ENCODE measurements at places on chromosomes 5 and 9.

DNA sequence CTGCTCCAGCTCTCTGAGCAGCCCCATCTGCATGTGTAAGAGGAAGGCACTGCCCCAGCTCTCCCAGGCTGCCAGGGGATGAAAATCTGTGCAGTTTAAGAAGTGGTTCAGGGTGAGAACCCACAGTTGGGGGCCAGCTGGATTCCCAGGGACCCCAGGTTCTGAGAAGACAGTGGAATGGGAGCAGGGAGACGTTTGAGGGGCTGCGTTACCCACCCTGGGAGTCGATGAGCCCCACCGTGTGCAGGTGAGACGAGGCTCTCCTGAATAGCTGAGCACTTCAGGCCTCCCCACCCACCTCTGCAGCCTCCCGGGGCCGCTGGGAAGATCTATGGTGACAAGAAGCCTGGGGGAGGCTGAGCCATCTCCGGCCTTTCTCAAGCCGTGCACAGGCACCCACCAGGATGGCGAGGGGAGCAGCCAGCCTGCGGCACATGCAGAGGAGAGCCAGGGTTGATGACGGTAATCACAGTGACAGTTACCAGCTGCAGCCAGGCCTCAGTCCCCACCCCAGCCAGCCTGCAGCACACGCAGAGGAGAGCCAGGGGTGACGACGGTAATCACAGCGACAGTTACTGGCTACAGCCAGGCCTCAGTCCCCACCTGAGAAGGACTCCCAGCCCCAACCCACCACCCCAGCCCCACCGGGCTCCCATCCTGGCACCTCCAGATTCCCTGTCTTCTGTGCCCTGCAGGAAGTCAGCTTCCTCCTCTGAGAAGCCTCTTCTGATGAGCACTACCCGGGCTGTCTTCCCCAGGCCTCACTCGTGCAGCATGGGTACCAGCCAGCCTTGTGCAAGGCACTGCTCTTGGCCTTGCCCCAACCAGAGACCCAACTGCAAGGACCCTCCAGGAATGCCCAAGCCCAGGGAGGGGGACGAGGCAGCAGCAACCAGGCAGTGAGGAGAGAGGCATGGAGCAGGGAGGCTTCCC lies 150.8 kb upstream of the PPP1R26 start:
- no peak for DNase-seq

DNA sequence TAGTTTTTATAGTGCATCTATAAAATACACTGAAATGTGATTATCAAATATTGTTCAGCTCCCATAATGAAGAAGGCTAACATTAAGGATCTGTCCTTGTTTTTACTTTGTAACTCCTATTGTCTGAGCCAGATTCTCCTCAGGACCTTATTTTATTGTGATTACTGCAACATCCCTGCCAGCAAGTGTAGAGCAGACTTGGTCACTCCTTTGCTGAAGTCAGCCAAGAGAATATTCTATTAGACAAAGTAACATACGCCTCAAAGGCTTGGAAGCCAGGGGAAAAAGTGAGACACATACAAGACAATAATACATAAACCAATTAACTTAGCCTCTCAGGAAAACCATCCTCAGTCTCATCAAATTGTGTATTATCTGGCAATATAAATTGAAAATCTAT lies 269.6 kb downstream of the ARL15 start:
- no peak for DNase-seq

- DNase-seq, result no peak
Observed at GRCh38 chr5:87154191-87154590, 113.5 kb upstream of the RASA1 start.

GRCh38 chr5:102971676-102972293 lies 148.2 kb downstream of the GIN1 start:
- no peak for DNase-seq

DNA sequence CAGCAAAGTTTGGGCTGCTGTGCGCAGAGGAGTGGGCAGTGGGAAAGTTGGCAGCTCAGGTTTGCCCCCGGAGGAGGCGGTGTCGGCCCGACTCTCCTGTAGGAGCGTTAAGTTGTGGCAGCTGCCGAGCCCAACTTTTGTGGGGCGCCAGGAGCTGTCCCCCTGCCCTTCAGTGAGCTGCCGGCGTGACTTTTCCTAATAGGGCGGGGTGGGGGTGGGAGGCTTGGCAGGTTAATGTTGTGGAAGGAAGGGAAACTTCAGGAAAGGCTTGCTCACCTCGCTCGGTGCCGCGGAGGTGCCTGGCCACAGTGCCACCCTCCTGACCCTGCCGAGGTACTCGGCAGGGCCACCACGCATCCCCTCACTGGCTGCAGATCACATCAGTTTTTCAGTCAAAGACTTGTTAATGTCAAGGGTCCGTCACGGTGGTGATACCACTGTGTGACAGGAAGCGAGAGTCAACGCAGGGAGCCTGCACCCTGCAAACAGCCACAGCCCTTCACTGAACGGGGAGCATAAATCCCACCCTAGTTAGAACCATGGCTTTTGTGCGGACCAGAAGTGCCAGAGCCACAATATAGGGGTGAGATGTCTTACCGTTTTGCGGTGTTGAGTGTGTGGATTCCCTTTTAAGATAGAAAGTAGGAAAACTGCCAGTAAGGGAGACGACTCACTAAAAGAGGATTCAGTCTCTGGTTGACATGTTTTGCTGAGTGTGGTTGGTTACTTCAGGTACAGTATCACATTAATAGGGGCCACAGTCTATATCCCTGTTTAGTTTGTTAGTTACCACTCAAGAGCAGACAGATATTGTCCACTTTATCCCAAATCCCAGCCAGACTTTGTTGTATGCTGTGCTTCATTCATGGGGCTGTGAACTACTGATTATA lies 796 bp downstream of the LNPEP start:
- DNase-seq, result peak; percentile 58

DNA sequence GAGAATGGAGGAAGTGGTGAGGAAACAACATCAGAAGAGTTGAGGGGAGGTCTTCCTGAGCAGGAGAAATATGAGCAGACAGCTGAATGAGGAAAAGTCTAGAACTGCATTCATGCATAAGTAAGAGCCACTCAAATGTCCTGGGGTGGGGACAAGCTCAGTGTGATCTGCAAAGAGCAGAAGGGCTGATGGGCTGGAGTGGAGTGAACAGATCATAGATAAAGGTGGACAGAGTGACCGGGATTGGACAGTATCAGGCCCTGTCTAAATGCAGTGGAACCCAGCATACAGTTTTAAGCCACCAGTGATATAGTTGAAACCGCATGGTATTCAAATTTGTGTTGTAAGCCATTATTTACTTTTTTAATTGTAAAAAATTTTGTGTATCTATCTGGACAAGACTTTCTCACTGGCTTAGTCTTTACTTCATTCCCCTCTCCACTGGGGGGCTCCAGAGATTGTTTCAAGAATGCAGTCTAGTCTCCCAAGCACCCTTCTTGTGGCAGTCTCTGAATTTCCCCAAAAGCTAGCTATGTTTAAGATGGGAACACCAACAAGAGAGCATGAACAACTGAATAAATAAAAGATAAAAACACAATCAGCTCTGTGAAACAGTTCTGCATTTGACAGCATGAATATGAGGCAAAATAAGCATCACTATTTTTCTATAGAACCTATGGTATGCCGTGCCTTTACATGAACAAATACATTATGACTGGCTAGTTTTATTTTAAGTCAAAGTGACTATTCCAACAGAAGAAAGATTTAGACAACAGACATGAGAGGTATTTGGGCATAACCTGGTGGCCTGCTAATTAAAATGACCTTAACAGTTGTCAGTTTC lies 10.7 kb upstream of the STK32A start:
- DNase-seq, result peak; percentile 38

GRCh38 chr9:121888438-121888775 lies 204.7 kb downstream of the TTLL11 start:
- DNase-seq, result no peak

- DNase-seq, result no peak
Observed at GRCh38 chr9:95669253-95669652, 152.5 kb upstream of the PTCH1 start.

- no peak for DNase-seq
Observed at GRCh38 chr5:134459010-134459403, 47.3 kb upstream of the CDKN2AIPNL start.

- no peak for DNase-seq
Observed at GRCh38 chr5:153523211-153523610, 32.7 kb downstream of the GRIA1 start.

GRCh38 chr9:4101667-4102066 lies 198.2 kb downstream of the GLIS3 start:
- DNase-seq, result no peak

DNA sequence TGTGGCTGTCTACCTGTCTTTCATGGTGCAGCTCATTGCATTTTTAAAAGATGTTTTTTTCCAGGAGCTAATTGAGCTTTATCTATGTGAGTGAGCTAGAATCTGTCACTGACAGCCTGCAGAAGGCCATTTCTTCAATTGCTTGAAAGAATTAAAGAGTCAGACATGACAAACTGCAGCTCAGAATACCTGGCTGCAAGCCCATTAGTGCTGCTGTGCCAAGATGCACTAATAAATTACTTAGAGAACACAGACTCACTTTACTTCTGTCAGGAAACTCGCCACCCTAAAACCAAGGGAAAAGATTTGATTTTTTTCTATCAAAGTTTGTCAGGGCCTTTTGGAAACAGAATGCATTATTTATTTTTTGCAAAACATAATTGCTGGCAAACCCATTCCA lies 368.3 kb downstream of the CAAP1 start:
- DNase-seq, result no peak

DNA sequence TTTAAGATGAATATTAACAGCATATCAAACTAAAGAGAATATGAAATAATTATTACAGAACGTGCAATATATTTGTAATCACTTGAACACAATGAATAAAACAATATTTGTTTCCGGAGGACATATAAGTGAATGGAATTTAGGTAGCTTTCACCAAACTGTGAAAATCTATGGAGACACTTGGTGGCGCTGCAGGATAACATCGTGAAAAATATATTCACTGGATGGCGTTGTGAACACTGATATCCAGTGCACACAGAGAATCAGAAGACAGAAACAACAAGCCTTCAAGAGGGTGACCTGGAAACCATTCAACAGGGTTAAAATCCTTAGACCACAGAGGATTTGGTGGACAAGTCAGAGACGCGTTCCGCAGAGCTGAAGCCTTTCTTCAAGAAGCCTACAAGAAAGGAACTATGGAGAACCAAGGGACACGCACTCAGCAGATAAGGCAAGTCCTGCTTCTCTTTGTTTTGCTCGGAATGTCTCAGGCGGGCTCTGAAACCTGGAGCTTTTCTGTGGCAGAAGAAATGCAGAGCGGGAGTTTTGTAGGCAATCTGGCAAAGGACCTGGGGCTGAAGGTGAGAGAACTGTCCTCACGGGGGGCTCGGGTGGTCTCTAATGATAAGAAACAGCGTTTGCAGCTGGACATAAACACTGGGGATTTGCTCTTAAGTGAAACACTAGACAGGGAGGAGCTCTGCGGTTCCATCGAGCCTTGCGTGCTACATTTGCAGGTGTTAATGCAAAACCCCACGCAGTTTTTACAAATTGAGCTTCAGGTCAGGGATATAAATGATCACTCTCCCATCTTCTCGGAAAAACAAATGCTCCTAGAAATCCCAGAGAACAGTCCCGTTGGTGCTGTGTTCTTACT lies at the start of gene PCDHB11:
TSS of gene PCDHB11 (plus strand) at position 269 of the 877 bp plus-strand sequence. CDS start at position 417, 148 bp downstream.
- DNase-seq, result no peak

DNA sequence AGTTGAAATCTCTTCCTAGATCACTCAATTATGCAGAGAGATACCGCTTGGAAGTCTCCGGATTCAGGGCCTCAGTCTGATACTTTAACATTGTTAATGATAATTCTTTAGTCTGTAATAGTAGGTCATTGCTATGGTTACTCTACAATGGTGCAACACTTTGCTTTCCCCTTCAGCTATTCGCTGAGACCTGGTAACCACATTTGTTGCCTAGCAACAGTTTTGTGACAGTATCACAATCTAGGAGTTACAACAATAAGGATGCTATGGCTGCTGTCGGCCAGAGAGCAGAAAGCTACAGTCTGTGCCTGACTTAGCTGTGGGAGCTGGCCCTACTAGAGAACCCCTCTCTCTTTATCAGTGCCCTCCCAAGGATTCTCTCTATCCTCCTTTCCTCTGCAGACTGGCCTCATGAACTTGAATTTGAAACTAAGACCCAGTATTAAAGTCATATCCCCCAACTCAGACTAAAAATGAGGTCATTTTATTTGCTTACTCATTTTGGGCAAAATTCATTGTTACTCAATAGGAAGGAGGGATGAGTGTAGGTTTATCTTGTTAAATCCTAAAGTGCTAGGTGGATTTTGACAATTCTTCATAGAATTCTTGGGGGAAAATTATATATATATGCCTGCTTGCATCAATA lies 39.3 kb downstream of the NR2F1 start:
- no peak for DNase-seq

DNA sequence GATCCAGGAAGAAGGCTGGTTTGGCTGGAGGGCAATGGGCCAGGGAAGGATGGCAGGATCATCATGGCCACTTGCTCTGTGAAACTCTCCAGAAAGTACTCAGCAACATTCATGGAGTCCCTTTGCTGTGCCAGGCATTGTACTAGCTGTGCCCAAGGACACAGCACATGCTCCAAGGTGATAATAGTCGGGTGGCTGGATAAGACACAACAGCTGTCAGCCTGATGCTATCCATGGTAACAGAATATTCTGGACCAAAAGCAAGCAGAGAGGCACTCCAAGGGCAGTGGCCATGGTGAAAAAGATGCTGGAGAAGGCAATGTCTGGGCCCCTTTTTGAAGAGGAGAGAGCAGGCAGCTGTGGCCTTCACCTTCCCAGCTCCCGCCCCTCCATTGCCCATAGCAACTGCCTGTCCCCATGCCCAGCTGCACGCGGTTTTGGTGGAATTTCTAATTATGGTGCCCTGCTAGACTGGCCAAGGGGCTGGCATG lies 113.8 kb upstream of the CPEB4 start:
- DNase-seq, result no peak

GRCh38 chr9:133961226-133962165 lies 30.6 kb downstream of the VAV2 start:
- DNase-seq, result no peak

GRCh38 chr5:101009758-101010519 lies 106.9 kb upstream of the ST8SIA4 start:
- no peak for DNase-seq

- no peak for DNase-seq
Observed at GRCh38 chr9:5958273-5958672, 57.2 kb downstream of the RANBP6 start.

DNA sequence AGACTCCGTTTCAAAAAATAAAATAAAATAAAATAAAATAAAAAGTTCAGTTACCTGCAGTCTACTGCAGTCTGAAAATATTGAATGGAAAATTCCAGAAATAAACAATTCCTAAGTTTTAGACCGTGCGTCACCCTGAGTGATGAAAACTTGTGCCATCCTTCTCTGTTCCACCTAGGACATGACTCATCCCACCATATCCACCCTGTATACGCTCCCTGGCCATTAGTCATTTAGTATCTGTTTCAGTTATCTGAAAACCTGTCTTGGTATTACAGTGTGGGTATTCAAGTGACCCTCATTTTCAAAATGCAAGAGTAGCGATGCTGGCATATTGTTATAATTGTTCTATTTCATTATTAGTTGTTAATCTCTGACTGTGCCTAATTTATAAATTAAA lies 51.8 kb upstream of the TEX48 start:
- DNase-seq, result no peak

DNA sequence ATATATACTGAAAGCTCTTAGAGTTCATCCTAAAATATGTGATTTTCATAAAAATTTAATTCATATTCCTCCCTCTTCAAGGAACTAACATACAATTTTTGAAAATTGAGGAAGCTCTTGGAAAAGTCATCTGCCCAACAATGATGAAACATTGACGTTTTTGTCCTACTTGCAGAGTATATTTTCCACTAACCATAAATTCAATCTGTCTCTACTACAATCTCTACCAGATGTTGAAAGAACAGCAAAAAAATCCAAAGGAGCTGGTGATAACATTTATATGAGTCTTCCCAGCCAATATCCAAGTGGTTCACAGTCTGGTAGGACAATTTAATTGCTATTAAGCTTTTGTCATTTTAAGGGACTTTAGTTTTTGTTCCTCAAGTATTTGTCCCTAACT lies 81.1 kb upstream of the NR3C1 start:
- DNase-seq, result no peak
